ENCODE measurements at places on chromosomes 2 and 18.

- no peak for DNase-seq
Observed at GRCh38 chr2:191638079-191638801, 39.7 kb upstream of the NABP1 start.

GRCh38 chr2:23498943-23499342 is 114.0 kb downstream of the KLHL29 start:
- DNase-seq: no peak

DNA sequence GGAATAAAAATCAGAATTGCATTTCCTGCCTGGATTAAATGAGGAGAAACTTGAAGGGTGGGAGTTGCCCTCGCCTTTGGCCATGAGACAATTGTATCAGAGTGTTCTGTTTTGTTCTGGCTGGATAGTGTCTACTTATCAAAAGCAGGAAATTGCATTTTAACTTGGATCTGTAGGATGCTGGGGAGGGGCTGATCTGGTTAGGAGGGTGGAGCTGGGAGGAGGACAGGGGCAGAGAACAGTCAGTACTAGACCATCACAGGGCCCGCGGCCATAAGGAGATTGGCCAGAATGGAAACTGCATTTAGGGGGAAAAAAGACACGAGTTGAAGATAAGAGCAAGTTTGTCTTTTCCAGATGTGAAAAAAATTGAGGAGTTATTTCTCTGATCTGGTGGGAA is 199.1 kb upstream of the POU3F3 start:
- DNase-seq: no peak

DNA sequence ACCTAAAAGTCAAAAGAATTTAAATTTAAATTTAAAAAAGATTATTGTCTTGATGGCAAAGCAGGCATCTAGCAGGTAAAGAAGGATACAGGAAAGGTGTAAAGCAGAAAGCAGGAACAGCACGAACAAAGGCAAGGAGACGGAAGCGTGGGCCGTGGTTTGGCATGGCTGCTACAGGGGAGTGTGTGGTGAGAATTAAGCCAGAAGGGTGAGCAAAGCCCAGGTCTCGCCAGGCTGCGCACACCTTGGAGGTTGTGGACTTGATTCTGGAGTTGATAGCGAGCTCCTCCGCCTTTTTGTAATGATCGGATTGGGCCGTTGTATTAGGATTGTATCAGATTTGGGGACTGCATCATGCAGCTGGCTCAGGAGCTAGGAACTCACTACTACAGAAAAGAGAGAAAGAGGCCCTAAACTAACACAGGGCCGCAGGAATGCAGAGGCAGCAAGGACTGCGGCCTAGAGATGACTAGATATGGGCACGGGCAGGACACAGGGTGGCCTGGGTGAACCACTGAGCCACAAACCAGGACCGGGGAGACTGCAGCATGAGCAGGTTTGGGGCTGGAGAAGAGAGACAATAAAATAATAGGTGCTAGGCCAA is 71.4 kb upstream of the TMEM247 start:
- no peak for DNase-seq

DNA sequence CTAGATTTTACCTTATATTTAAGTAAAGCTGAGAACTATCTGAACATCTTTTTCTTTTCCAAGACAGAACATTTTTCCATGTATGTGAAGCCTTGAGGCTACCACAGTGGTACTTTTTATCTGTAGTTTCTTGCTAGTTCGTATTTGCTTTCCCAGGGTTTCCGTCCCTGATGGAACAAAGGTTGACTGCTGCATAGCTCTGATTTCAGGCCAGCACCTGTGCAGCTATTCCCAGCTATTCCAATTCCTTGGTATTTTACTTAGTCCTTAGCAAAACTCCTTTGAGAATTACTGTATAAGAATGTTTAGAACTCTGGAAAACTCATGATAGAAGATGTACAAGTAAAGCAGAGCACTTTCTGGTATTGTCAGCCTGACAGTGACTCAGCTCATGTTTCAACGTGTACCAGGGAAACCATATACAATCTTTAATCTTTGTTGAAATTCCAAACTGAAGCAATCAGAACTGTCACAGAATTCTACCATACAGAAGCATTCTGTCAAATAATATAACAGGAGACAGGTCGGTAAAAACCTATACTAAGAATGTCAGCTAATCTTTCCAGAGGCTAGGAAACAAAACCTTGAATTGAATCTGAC is 162.2 kb downstream of the PKP4 start:
- no peak for DNase-seq

GRCh38 chr2:20596193-20596972 is 54.5 kb downstream of the HS1BP3 start:
- DNase-seq: no peak

DNA sequence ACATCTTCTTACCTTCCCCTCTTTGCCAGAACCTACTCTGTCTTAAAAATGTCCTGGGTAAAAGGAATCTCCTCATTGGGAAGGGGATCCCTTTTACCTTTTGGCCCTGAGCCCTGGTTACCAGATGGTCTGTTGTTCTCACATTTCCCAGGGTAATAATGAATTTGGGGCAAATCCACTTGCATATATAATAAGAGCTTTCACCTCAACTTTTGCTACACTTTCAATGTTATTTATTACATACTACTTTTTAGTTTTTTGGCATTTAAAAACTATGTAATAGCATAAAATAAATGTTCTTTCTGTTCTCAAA is 15.0 kb downstream of the CERS6 start:
- no peak for DNase-seq

GRCh38 chr2:215969131-215969841 is 44.1 kb downstream of the MREG start:
- no peak for DNase-seq

- peak; percentile 95 for DNase-seq
Observed at GRCh38 chr2:237673130-237674001, 46.0 kb downstream of the LRRFIP1 start.

GRCh38 chr2:158179660-158180059 is 78.0 kb downstream of the UPP2 start:
- no peak for DNase-seq

DNA sequence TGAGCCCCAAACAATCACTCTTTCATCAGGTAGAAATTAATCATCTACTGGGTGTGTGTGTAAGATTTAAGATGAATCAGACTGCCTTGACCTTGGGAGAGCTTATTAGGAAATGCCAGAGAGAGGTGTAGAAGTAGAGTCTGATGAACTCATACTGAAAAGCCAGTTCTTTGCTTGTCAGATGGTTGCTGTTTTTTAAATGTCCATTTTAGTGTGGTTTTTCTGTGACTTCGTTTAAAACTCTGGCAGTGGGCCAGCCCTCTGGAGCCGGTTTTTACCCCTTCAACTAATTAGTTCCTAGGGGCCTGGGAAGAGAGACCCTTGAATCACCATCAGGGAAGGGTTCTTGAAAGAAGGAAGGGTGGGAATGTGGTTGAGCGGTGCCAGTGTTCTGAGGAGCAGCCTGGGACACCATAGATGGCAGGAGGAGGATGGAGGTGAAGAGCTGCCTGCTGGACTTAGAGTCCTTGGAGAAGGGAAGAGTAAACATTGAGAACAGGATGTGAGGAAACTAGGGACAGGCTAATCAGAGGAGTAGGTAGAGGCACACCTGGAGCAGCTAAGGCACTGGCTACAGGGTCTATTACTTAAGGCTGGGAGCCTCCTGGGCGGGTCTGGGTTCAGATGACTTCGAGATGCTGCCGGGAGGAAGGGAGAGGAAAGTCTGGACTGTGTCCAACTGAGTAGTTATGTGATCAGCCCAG is 66.1 kb downstream of the LRRFIP1 start:
- no peak for DNase-seq

- DNase-seq: no peak
Observed at GRCh38 chr18:27839141-27839540, 337.8 kb downstream of the CDH2 start.

- DNase-seq: no peak
Observed at GRCh38 chr2:46232860-46233259, 64.3 kb upstream of the EPAS1 start.

DNA sequence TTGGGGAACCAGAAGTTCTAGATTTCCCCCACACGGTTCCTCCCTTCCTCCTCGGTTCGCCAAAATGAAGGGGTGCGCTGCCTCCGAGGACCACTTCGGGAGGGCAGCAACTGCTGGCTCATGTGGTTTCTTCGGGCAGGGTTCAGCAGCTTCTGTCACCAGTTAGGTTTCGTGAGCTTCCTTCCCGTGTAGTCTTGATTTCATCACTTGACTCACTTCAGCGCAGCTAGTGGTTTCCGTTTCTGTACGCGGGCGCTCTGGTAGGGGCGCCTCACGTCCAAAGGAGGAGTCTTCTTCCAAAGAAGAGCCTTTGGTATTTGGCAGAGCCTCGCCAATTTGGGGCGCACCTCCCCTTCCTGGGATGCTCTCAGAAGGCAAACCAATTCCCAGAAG is 485 bp upstream of the GALNT3 start:
- DNase-seq: peak; percentile 38

DNA sequence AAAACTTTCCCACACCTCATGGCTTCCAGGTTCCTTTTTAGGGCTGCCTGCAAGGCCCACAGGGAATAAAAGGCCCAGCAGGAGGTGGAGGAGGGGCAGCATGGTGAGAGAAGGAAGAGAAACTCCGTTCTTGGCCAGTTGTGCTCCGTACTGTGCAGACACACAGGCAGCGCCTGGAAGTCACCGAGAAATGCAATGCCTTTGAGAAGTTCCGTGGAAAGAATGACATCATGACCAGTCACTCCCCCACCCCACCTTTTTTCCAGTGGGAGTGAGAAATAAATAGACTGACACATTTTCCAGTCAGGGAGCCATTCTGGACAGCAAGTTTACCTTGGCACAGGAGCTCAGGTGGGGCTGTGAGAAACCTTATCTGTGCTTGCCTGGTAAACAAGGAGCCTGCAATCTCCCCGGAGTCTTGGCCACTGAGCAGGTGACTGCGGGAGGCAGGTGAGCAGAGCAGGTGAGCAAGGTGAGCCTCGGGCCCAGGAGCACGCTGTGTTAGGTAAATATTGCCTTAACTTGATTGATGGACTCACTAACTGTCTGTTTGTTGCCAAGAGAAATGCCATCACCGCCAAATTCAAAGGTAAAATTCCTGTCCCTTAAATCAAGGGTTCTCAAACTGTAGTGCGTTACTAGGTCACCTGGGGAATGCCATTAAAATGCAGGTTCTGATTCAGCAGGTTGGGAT is 13.5 kb upstream of the LBH start:
- no peak for DNase-seq

GRCh38 chr2:174330945-174331594 is 3.7 kb upstream of the SP9 start:
- DNase-seq: no peak

DNA sequence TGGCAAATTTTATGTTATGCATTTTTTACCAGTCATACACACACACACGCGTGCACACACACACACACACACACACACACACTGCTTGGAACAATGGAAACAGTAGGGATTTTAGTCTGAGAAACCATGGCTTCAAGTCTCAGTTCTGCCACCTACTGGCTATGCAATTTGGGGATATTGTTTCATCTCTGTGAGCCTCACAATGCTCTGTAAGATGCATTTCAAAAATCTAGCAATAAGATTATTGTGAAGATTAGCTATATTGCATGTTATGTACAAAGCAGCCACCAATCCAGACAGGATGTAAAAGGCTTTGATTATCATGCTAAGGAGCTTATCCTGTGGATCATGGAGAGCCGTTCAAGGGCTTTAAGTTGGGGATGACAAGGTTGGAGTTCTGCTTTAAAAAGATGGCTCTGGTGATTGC is 401.4 kb downstream of the NBAS start:
- DNase-seq: no peak

DNA sequence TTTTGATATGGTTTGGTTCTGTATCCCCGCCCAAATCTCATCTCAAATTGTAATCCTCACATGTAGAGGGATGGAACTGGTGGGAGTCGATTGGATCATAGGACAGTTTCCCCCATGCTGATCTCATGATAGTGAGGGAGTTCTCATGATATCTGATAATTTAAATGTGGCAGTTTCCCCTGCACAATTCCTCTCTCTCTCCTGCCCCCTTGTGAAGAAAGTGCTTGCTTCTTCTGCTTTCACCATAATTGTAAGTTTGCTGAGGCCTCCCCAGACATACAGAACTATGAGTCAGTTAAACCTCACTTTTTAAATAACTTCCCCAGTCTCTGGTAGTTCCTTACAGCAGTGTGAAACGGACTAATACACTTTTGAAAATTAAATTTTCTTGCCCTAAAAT is 12.3 kb upstream of the KCNJ3 start:
- no peak for DNase-seq

- no peak for DNase-seq
Observed at GRCh38 chr18:5451150-5451549, 92.6 kb downstream of the EPB41L3 start.

DNA sequence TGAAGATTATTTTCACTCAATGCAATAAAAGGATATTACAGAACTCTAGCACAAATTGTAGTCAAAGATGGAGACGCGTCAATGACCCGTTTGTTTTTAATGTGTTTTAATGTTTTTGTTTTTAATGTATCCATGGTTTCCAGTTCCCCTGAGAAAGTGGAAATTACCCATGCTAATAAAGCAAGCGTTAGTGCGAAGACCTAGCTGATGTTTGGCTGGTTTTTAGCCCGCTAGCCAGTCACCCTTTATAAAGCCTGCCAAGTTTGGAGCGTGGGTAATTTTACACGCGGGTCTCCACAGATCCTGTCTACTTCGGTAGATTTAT is 430 bp upstream of the CHMP1B start:
- no peak for DNase-seq

GRCh38 chr2:100205174-100205573 is 62.8 kb upstream of the AFF3 start:
- DNase-seq: no peak

DNA sequence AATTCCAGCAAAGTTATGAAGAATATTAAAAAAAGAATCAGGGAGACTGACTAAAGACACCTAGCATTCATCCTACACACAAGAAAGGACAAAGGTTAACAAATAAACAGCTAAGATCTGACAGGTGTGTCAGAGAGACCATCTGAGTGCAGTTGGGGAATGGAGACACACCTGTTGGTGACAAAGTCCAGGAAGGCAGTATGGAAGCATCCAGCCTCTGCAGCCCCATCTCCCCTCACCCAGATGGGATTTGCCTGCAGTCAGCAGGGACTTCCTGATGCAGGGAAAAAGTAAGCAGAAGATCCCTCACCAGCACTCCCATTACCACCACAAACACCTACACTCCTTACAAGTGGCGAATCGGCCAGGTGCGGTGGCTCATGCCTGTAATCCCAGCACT is 37.9 kb downstream of the USP34 start:
- DNase-seq: no peak

DNA sequence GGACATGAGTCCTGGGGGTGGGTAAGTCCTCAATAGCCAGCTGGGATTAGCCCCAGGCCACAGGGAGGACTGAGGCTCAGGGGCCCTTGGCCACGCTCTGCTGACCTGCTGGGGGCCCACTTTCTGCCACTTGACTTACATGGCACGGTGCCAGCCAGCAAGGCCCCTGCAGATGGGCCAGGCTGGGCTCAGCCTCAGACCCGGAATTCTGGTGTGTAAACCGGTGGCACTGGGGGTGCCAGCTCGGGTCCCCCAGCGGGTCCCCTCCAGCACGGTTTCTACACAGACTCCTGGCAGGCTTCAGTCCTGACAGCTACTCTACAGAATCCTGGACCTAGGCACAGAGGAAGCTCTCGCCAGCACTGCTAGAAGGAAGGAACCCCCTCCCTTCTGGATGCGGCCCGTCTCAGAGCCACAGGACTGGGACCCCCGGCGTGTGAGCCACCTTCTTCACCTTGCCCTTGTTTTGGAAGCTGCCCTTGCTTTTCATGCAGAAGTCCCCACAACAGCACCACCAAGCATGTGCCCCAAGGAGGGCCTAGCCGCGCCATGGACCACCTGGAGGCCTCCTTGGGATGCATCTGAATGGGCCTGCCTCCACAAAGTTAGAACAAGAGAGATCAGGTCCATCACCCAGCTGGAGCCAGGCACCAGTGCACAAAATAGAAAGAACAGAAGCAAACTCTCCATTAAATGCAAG is 8.0 kb downstream of the HDAC4 start:
- DNase-seq: no peak
